ENCODE measurements at places on chromosomes 2 and 18.

- DNase-seq, result no peak
Observed at GRCh38 chr2:38245114-38245641, 131.9 kb downstream of the ATL2 start.

DNA sequence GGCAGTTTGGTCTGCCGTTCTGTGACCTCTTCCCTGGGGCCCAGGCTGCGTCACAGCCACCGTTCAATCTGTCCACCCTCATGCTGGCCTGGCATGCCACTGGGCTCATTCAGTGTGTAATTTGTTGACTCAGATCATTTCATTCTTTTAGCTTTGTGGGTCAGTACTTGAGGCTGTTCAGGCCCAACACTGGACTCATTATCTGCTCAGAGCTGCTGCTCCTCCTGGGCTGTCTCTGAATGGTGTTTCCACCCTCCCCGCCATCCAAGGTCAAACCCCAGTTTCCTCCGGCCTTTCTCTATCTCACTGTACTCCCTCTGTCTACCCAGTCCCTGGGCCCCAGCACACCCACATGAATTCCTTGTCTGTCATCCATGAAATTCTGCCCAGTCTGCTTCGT, 152.4 kb upstream of the NCK2 start:
- DNase-seq, result no peak

DNA sequence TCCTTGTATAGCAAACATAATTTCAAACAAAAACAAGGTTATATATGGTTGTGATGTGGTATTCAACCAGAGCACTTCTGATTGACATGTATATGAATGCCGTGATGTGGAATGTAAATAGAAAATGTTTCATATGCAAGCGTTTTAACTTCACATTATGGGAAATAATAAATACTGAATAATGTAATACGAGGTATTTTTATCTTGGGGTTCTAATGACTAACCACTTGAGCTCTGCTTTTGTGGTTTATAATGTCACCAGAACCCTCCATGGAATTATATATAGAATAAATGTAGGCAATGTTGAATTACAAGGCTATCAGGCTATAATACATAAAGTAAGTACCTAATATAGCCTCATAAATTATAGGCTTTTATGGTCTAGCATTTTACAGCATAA, 72.4 kb downstream of the ZNF521 start:
- DNase-seq, result no peak

GRCh38 chr2:557635-558301, 119.4 kb downstream of the TMEM18 start:
- DNase-seq, result no peak

DNA sequence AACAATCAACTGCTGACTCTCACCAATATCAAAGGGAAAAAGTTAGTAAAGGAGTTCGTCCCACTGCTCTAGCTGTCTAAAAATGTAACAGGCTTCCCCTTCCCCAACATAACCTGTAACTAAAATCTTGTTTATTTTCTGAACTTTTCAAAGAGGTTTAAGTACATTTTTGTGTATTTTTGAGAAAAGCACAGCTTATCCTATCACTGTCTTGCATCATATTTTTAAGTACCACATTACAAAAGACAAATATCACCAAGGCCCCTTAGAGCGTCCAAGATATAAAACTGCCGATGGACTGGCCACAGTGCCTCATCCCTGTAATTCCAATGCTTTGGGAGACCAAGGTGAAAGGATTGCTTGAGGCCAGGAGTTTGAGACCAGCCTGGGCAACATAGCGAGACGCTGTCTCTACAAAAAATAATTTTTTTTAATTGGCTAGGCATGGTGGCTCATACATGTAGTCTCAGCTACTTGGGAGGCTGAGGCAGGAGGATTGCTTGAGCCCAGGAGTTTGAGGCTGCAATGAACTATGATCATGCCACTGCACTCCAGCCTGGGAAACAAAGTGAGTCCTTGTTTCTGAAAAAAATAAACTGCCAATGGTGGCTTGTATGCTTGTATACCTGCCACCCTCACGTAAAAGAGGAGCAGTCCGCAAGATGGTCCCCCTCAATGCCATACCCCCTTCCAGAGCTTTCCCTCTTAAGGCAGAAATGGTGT, 21.2 kb upstream of the LAPTM4A start:
- no peak for DNase-seq

- DNase-seq, result no peak
Observed at GRCh38 chr2:233961905-233962304, 44.7 kb downstream of the TRPM8 start.

DNA sequence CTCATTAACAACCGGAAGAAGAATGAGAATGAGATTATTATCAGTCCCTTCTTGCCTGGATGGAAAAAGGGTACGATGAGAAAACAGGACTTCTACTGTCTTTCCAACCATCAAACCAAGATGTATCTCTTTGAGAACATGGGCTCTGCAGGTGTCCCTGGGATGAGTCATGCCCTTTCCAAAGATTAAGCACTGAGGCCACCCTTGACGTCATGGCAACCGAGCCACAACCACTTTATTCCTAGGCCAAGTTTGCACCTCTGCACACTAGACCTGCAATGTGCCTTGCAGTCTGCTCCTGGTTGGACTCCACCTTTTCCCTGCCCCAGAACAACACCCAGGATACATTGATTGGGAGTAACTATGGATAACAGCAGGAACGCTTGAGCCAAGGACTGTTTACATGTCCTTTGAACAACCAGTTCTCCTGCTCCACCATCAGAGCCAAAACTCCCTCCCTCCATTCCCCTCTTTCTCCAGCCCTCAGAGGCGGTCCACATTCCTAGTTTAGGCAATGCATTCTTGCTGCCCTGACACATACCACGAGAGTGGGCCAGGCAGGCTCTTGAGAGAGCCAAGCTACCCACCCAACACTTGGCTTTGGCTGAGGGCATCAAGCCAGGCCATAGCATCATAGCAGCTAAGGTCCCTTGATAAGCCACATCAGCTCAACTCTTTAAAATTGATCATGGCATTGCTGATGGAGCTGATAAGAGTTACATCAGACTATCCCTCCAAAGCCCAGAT, 310.7 kb downstream of the TNS1 start:
- no peak for DNase-seq

GRCh38 chr2:105515581-105516415, 116.9 kb upstream of the FHL2 start:
- no peak for DNase-seq

GRCh38 chr2:85016446-85016845, 45.5 kb downstream of the KCMF1 start:
- DNase-seq, result no peak

GRCh38 chr2:85694052-85695025, at the start of gene GNLY:
Gene GNLY (plus strand): TSS chr2:85694358. CDS start chr2:85694419, 61 bp downstream.
- DNase-seq, result no peak

GRCh38 chr18:75341267-75341666, 86.2 kb downstream of the SMIM21 start:
- DNase-seq, result no peak

DNA sequence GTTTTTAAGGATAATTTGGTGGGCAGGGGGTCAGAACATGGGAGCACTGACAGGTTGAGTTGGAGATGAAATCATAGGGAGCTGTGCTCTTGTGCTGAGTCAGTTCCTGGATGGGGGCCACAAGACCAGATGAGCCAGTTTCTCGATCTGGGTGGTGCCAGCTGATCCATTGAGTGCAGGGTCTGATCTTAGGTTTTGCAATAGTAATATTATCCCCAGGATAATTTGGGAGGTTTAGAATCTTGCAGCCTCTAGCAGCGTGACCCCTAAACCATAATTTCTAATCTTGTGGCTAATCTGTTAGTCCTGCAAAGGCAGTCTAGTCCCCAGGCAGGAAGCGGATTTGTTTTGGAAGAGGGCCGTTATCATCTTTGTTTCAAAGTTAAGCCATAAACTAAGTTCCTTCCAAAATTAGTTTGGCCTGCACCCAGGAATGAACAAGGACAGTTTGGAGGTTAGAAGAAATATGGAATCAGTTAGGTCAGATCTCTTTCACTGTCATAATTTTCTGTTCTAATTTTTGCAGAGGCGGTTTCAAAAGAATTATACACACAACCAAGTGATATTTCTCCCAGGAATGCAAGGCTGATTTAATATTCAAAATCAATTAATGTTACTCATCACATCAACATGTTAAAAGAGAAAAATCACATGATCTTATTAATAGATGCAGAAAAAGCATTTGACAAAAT, 23.0 kb downstream of the DBI start:
- no peak for DNase-seq

DNA sequence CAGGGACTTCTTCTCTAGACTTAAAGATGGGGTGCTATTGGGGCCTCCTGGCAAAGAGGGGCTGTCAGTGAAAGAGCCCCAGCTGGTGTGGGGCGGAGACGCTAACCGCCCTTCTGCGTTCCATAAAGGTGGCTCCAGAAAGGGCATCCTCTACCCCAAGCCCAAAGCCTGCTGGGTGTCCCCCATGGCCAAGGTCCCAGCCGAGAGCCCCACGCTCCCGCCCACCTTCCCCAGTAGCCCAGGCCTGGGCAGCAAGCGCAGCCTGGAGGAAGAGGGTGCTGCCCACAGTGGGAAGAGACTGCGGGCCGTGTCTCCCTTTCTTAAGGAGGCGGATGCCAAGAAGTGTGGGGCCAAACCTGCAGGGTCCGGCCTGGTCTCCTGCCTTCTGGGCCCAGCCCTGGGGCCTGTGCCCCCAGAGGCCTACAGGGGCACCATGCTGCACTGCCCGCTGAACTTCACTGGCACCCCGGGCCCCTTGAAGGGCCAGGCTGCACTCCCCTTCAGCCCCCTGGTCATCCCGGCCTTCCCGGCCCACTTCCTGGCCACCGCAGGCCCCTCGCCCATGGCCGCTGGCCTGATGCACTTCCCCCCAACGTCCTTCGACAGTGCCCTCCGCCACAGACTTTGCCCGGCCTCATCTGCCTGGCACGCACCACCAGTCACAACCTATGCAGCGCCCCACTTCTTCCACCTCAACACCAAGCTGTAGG, 15.2 kb downstream of the ARID5A start:
- DNase-seq, result no peak

- no peak for DNase-seq
Observed at GRCh38 chr18:49640741-49641140, 78.9 kb downstream of the LIPG start.

DNA sequence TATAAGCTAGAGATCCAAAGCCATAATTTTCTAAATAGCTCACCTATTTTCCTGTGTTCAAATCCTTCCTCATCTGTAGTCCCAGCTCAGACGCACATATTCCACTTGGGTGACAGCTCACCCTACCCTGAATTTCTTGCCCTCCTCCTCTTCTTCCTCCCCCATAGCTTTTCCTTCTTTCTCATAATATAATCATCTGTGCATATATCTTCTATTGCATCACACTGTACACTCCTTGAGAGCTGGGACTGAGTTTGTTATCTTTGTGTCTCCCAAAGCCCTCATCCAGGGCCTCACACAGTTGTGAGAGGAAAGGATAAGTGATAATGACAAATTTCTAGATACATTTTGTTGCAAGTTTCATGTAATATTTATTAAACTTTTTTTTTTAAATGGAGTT, 55.9 kb upstream of the RTN4 start:
- no peak for DNase-seq

GRCh38 chr18:26536664-26537063, 11.7 kb downstream of the KCTD1 start:
- DNase-seq, result no peak

GRCh38 chr2:217774232-217774631, 228.6 kb downstream of the TNS1 start:
- DNase-seq, result no peak

DNA sequence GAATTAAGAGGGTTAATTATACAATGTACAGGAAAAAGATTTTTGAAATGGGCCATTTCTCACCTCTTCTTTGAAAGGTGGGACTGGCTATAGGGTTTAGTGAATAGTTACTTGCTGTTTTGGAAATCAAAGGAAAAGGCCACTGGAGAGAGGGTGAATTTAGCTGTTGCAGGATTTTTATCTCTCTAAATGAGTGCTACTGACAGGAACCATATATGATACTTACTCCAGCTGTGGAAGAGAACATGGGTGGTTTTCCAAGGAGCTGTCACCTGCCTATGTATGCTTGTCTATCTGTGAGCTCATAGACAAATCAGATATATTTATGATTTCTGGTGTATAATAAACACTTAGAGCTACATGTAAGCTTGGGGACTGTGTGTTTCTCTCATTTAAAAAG, 430.4 kb downstream of the MTX2 start:
- no peak for DNase-seq

GRCh38 chr2:70520825-70521224, 32.8 kb downstream of the TGFA start:
- DNase-seq, result no peak

GRCh38 chr2:98502556-98503335, 58.1 kb downstream of the INPP4A start:
- DNase-seq, result no peak

DNA sequence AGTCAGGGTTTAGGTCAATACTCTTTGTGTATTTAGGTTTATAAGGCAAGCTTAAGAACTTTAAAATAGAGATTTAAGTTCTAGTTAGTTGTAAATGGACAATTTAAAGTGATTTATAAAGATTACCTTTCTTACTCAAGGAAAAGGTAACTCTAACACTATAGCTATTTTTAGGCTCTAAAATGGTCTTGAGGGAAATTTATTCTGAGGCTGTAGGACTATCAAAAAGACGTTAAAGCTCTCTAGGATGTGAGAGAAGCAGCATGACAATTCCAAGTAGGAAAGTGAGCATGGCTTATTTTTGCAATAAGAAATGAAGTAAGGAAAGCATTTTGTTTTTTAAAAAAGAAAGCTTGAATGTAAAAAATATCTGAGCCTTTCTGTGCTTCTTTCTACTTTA, 78.1 kb downstream of the ZDBF2 start:
- DNase-seq, result no peak

- DNase-seq, result no peak
Observed at GRCh38 chr18:27959101-27959500, 217.8 kb downstream of the CDH2 start.

DNA sequence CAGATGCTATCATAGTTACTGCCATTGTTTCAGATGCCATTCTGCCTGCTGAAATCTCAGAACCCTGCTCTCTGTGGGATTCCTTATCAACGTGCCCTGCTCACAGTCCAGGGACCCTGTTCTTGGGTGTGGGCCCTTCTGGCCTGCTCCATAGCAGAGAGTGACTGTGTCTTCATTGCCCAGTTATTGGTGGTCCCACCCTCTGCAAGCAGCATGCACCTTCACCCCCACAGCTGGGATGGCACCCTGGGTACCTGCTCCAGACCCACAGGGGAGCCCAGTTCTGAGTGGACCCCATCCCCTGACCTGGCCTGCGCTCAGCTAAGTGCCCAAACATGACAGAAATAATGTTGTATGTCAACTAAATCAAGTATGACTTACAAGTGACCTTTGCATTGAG, 36.6 kb downstream of the SMIM21 start:
- no peak for DNase-seq

DNA sequence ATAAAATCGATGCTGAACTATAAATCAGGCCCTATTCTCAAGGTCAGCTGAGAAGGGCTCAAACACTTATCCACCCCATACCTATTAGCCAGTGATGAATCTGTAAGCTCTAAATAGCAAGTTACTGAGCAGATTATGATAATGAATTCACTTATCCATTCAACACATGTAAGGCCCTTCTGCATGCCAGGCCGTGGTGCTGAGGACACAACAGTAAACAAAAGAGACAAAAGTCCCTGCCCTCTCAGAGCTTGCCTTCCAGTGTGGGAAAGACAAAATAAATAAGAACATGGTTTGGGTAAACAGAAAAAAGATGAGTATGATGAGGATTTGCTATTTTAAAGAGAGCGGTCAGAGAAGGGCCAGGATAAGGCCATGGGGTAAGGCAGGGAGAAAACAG, 11.7 kb downstream of the TTC32 start:
- no peak for DNase-seq
